ENCODE measurements at places on chromosomes 1 and 21.
A peak's percentile ranks its signal among the peaks of the same experiment; 100 is the strongest.

DNA sequence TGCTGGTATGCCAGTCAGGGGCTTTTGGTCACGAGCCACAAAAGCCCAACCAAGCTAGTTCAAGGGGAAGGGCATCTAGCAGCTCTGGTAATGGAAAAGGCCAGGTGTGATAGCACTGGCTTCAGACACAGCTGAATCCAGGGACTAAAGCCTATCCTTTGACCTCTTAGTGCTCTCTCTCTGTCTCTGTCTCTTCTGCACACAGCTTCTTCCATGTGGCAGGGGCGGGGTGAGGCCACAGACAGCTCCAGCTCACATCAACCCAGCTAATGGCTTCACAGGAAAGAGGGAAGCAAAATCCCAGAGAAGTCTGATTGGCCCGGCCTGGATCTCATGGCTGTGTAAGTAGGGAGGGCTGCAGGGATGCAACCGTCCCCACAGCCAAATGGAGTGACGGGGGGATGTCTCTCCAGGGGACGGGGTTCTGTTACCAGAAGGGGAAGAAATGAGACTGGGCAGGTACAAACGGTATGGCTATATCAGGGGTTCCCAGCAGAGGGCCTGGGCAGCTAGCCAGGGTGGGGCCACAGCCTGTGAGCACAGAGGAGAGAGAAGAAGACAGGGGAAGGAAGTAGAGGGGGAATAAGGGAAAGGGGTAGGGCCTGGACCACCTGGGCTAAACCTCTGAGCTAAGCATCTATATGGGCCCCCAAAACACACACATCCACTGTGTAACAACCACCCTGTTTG lies 42.4 kb downstream of the FBXO2 start:
- H3K27me3 ChIP-seq, result no peaks in the 10 kb centered on the region
- H3K36me3 ChIP-seq, result no peaks in the 10 kb centered on the region
- H3K4me1 ChIP-seq, result no peaks in the 10 kb centered on the region

DNA sequence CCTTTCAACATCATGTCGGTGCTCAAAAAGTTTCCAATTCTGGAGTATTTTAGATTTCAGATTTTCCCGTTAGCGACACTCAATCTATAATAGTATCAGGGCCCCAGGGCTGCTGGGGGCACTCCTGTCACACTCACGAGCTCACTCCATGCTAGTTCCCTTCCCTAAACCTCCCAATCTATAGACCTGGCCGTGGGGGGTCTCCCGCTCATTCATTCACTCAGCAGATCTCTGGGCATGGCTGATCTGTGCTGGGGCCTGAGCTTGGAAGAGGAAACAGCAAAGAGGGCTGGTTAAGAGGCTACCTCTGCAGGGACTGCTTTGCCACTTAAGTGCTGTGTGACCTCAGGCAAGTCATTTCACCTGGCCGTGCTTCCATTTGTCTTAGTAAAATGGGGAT lies 46.8 kb upstream of the LAPTM5 start:
- no peak overlapping the region for H3K27ac ChIP-seq
- H3K36me3 ChIP-seq, result no peaks in the 10 kb centered on the region
- no peak for DNase-seq
- no peak overlapping the region for H3K4me3 ChIP-seq
- H3K4me1 ChIP-seq, result peaks cover 3% of the 10 kb centered on the region
- H3K27me3 ChIP-seq, result peaks cover 54% of the 10 kb centered on the region

DNA sequence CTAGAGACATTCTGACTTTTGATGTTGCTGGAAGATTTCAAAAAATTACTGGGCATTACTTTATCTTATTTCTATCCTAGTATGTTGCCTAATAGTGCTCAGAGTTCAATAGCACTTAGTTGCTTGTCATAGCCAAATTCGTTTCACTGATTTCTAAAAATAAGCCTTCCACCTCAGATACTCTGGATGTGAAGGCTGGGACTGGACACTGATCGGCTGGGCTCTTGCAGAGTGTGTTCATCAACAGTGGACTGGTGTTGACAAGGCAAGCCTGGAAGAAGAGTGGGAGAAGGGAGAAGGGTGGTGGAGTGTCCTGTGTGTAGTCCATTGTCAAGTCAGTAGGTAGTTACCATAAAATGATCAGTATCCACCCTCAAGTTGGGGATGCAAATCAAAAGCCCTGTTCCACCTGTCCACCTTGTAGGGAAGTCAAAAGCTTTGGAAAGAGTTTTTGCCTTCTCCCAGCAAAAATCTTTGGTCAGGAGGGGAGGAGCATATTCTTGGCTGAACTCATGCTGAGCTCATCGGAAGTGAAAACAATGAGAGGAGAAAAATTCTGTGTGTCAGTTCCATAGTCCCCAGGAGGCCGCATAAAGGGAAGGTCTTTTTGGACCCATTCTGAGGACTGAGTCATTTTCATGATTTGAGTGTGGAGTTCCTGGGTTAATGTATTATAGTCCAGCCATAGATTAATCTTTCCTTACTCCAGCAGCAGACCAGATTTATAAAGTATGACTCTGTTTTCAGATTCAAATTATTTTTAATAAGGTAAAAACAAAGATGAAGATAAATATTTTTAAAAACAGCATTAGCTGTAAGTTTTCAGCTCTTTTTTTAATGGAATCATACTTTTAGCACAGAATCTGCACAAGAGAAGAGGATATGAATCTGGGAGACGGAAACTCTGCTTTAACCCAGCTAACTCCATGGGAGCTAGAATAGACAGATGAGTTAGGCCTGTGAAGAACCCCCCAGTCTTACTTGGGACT lies 99.5 kb upstream of the BMP8A start:
- H3K27ac ChIP-seq, result peak overlapping the region; percentile 7
- peaks cover 58% of the 10 kb centered on the region for H3K36me3 ChIP-seq
- no peak overlapping the region for H3K4me3 ChIP-seq
- no peak for DNase-seq
- H3K27me3 ChIP-seq, result no peaks in the 10 kb centered on the region

DNA sequence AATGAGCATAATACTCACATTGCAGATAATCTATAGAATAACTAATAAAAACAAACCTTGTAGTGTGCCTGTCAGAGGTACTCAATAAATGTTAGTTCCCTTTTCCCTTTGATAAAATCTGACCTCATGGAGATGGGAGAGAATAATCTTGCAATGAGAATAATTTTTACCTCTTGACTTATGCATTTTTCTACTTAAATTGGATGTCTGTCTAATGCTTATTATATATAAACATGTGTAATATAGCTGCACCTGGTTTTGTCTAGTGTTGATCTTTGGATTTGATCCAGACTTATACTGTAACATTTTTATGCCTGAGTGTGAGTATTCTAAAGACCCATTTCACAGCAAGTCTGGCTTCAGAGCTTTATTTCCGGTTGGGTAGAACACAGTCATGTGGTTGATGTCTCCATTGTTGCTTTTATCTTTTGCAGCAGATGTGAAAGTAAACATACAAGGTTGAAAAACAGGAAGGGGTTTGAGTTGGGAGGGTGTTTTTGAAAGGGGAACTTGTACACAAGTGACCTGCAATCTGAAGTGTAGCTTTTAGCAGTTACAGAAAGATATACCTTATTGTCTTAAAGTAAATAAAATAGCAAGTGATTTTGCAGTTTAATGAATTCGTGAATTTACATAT lies 12.4 kb downstream of the EPB41 start:
- no peaks in the 10 kb centered on the region for H3K27me3 ChIP-seq
- H3K4me3 ChIP-seq, result peak overlapping the region; percentile 74
- peak; percentile 45 for DNase-seq
- H3K4me1 ChIP-seq, result peaks cover 38% of the 10 kb centered on the region
- H3K36me3 ChIP-seq, result peaks cover 3% of the 10 kb centered on the region

- peak overlapping the region; percentile 97 for H3K27ac ChIP-seq
- H3K4me3 ChIP-seq, result peak overlapping the region; percentile 99
- H3K36me3 ChIP-seq, result peaks cover 51% of the 10 kb centered on the region
- peaks cover 41% of the 10 kb centered on the region for H3K4me1 ChIP-seq
- no peaks in the 10 kb centered on the region for H3K27me3 ChIP-seq
These were observed 2.3 kb downstream of the CD53 start for GRCh38 chr1:110875216-110875731.

DNA sequence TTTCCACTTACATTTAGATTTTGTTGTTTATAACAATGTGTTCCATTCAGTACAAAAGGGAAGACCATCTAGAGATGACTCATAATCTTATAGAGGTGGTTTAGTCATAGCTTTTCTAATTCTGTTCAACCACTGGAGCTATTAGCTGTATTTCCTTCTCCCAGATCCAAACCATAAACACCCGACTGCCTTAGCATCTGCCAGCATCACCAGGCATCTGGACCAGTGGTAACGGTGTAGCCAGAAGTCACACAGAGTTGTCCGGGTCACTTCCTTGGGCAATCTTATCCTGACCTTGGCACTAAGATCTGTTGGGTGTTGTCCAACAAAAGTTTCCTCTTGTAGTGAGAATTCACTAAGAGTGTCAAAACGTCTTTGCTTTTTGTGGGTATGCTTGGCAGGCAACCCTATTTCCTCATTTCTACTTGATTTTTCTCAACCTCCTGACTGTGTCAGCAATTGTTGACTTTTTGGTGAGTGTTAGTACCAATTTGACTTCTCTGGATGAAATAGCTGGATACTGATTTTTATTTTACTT lies 372.1 kb upstream of the B3GALT2 start:
- peaks cover 6% of the 10 kb centered on the region for H3K36me3 ChIP-seq
- peaks cover 10% of the 10 kb centered on the region for H3K4me1 ChIP-seq
- peak; percentile 8 for DNase-seq
- H3K27ac ChIP-seq, result peak overlapping the region; percentile 32
- H3K27me3 ChIP-seq, result no peaks in the 10 kb centered on the region

DNA sequence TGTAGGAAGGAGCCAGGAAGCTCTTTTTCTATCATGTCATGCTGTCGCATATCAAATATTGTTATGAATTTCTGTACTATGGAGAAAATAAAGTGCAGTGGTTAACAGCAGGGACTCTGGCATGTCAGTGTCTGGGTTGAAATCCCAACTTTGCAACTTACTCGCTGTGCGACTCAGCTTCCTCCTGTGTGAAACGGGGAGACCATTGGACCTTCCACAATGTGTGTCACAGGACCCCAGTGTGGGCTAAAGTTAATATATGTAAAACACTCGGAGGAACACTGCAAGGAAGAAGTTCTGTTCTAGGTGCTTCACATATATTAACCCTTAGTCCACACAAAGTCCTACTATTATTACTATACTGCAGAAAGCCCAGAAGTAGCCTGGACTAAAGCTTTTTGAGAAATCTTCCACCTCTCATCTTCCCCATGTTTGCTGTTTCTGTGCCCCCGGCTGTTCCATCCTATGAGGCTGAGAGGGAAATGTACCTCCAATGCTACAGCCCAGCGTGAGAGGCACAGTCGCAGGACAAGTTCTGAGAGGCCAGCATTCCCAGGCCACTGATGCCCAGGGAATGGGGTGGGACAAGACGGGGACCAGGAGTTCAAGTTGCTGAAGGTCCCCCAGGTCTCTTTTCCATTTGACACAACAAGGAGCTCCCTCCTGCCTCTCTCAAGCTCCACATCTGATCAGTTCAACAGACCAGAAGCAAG lies 1.9 kb downstream of the CHIT1 start:
- DNase-seq, result no peak
- H3K4me3 ChIP-seq, result no peak overlapping the region
- peaks cover 6% of the 10 kb centered on the region for H3K27me3 ChIP-seq
- H3K4me1 ChIP-seq, result no peaks in the 10 kb centered on the region

DNA sequence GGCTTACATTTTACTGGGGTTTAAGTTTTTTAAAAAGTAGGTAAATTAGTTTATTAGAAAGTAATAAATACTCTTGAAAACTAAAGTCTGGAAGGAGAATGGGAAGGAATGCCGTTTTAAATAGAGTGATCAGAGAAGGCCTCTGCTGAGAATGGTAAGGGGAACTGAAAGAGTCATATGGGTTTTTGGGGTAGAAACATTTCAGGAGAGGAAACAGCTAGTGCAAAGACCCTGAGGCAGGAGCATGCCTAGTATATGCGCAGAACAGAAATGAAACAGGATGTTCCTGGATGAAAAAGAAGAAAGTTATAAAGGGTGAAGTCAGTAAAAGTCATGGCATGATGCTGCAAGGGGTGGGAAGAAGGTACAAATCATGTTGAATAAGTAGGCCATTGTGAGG lies 38.9 kb downstream of the ZC3H11B start:
- H3K4me3 ChIP-seq, result no peak overlapping the region
- no peak overlapping the region for H3K27ac ChIP-seq
- peaks cover 5% of the 10 kb centered on the region for H3K27me3 ChIP-seq

- H3K27me3 ChIP-seq, result peaks cover 14% of the 10 kb centered on the region
- no peaks in the 10 kb centered on the region for H3K36me3 ChIP-seq
- no peak overlapping the region for H3K4me3 ChIP-seq
- DNase-seq, result no peak
These were observed 51.7 kb upstream of the AJAP1 start for GRCh38 chr1:4602462-4603294.

DNA sequence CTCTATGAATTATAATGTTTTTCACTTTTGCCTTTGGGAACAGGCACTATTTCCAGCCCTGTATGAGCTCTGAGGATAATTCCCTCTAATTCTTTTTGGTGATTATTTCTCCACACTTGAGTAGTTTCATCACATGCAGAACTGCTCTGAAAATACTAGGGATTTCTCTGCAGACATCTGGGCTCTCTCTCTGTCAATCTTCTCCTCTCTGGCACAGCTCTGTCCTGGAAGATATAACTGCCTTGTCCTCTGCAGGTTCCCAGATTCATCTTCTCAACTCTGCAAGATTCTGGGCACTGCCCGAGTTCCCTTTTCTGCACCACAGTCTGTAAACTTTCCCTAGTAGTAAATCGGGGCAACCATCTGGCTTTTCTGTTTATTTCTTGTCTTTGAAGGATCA lies 131.3 kb upstream of the FMN2 start:
- no peaks in the 10 kb centered on the region for H3K4me1 ChIP-seq
- no peak for DNase-seq
- H3K27ac ChIP-seq, result no peak overlapping the region
- no peaks in the 10 kb centered on the region for H3K36me3 ChIP-seq
- peaks cover 2% of the 10 kb centered on the region for H3K27me3 ChIP-seq

- no peaks in the 10 kb centered on the region for H3K27me3 ChIP-seq
- peaks cover 11% of the 10 kb centered on the region for H3K4me1 ChIP-seq
- no peak for DNase-seq
These were observed 22.2 kb downstream of the DESI2 start for GRCh38 chr1:244675167-244675566.

DNA sequence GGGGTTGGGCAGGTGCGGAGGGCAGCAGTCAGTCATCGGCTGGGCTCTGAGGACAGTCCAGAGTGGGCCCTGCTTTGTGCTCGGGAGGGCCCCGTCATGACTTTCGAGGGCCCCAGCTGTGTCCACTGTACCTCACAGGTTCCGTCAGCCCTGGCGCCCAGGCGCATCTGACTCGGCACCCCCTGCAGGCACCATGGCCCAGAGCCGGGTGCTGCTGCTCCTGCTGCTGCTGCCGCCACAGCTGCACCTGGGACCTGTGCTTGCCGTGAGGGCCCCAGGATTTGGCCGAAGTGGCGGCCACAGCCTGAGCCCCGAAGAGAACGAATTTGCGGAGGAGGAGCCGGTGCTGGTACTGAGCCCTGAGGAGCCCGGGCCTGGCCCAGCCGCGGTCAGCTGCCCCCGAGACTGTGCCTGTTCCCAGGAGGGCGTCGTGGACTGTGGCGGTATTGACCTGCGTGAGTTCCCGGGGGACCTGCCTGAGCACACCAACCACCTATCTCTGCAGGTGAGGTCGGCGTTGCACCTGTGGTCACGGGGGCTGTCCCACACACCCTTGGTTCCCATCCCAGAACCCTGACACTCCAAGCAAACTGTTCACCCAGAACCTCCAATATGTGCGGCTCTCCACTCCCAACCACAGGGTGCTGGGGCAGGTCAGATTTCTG lies 7.8 kb downstream of the PODN start:
- no peak for DNase-seq
- H3K27me3 ChIP-seq, result peaks cover 6% of the 10 kb centered on the region
- no peak overlapping the region for H3K4me3 ChIP-seq

- H3K4me3 ChIP-seq, result peak within 1 kb of the TSS; percentile 94
- no peaks in the 10 kb centered on the region for H3K27me3 ChIP-seq
- H3K36me3 ChIP-seq, result no peaks in the 10 kb centered on the region
- H3K4me1 ChIP-seq, result peaks cover 29% of the 10 kb centered on the region
- H3K27ac ChIP-seq, result peak within 1 kb of the TSS; percentile 89
These were observed at the start of gene EEIG2 for GRCh38 chr1:108559215-108560186. Gene EEIG2, plus strand, starts transcription at chr1:108560100. Its CDS starts 329 bp downstream, at chr1:108560429.
